ENCODE measurements at places on chromosomes 13 and 19. TPM values are rescaled to one million over a fixed set of nuclear protein-coding genes. Genes with fewer than 3 reads are reported as not detected.
A peak's percentile ranks its signal among the peaks of the same experiment; 100 is the strongest.

DNA sequence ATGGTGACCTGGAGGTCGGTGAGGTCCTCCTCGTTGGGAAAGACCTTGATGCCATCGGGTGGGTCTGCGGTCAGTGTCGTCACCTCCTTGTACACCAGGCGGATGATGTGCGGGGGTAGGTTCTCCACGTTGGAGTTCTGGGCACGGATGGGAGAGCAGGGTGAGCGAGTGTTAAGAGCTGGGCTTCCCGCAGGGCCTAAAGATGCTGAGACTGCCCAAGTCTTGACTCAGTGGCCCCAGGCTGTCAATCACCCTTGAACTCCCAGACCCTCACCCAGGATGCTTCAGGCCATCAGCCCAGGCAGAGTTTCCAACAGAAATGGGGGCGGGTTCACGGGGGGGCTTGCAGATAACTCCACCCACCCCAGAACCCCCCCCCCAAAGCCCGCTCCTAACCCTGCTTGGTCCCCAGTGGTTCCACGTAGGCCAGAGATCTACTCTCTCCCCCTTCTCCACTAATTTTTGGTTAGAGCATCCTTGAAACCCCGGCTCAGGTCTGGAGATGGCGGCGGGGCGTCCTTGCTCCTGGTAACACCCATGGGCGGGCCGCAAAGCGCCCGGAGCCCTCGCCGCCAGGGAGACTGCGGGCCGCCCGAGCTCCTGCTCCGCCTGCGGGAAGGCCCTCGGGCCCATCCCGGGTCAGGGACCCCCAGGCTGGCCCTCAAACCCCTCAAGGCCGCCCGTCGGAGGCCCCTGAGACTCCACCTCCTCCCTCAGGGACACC is 600 bp downstream of the UBE2S start:
- H3K27me3 ChIP-seq, result no peaks in the 10 kb centered on the region
- peak overlapping the region; percentile 98 for H3K27ac ChIP-seq
- H3K4me1 ChIP-seq, result peaks cover 11% of the 10 kb centered on the region
- peak overlapping the region; percentile 76 for H3K4me3 ChIP-seq
- peaks cover 36% of the 10 kb centered on the region for H3K36me3 ChIP-seq

DNA sequence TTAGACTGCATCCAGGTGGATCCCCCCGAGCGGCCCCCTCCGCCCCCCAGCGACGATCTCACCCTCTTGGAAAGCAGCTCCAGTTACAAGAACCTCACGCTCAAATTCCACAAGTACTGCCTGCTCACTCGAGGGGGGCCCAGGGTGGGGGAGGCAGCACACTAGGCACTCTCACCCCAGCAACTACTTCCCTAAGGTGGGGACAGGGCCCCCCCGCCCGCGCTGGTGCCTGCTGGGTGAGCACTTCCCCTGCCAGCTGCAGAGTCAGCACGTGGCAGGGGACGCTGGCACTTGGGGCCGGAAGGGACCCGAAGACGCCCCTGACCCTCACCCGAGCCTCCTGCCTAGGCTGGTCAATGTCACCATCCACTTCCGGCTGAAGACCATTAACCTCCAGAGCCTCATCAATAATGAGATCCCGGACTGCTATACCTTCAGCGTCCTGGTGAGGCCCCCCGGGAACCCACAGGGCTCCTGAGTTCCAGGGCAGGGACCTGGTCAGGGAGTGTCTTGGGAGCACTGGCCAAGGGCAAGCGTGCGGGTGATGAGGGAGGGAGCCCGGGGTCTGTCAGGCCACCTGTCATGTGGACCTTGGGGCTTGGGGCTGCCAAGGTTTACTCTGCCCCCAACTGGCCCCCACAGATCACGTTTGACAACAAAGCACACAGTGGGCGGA is 5.2 kb downstream of the MCOLN1 start:
- no peak overlapping the region for H3K4me3 ChIP-seq
- H3K27me3 ChIP-seq, result no peaks in the 10 kb centered on the region

DNA sequence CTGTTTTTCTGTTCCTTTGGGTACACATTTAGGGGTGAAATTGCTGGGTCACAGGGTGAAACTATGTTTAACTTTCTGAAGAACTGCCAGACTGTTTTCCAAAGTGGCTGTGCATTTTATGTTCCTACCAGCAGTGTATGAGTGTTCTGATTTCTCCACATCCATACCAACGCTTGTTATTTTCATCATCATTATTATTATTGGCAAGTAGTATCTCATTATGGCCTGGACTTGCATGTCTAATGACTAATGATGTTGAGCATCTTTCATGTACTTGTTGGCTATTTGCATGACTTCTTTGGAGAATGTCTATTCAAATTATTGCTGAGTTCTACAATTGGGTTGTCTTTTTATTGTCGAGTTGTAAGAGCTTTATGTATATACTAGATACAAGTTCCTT is 321.8 kb upstream of the HTR2A start:
- DNase-seq, result no peak
- no peaks in the 10 kb centered on the region for H3K36me3 ChIP-seq
- no peak overlapping the region for H3K4me3 ChIP-seq
- no peaks in the 10 kb centered on the region for H3K27me3 ChIP-seq

DNA sequence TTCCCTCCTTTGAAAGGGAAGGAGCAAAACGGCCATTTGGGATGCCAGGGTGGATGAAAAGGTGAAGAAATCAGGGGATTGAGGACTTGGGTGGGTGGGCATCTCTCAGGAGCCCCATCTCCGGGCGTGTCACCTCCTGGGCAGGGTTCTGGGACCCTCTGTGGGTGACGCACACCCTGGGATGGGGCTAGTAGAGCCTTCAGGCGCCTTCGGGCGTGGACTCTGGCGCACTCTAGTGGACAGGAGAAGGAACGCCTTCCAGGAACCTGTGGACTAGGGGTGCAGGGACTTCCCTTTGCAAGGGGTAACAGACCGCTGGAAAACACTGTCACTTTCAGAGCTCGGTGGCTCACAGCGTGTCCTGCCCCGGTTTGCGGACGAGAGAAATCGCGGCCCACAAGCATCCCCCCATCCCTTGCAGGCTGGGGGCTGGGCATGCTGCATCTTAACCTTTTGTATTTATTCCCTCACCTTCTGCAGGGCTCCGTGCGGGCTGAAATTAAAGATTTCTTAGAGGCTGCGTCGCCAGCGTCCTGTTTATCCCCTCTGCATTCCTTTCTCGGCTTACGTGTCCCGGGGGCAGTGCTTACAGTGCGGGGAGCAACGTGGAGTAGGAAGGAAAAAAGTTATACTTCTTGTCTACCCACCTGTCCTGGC is 15.2 kb upstream of the S1PR4 start:
- no peak overlapping the region for H3K4me3 ChIP-seq
- H3K4me1 ChIP-seq, result no peaks in the 10 kb centered on the region
- H3K27ac ChIP-seq, result no peak overlapping the region
- DNase-seq, result no peak
- no peaks in the 10 kb centered on the region for H3K27me3 ChIP-seq
- no peaks in the 10 kb centered on the region for H3K36me3 ChIP-seq

DNA sequence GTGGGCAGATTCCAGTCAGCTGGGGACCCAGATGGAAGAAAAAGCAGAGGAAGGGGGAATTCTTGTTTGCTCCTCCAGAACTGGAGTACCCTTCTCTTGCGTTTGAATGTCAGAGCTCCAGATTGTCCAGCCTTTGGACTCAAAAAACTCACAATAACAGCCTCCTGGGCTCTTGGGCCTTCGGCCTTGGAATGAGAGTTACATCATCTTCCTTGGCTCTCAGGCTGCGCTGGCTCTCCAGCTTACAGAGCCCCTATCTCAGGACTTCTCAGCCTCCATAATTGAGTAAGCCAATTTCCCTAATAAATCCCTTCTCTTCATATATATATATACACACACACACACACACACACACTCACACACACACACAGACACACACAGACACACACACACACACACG is 1215.7 kb upstream of the SLC10A2 start:
- H3K4me3 ChIP-seq, result no peak overlapping the region
- no peak overlapping the region for H3K27ac ChIP-seq
- H3K4me1 ChIP-seq, result no peaks in the 10 kb centered on the region
- no peaks in the 10 kb centered on the region for H3K36me3 ChIP-seq
- no peaks in the 10 kb centered on the region for H3K27me3 ChIP-seq

GRCh38 chr13:21075011-21075378 is 13.6 kb upstream of the LATS2 start:
- peak overlapping the region; percentile 82 for H3K27ac ChIP-seq
- H3K36me3 ChIP-seq, result no peaks in the 10 kb centered on the region
- no peak for DNase-seq
- peaks cover 51% of the 10 kb centered on the region for H3K4me1 ChIP-seq

DNA sequence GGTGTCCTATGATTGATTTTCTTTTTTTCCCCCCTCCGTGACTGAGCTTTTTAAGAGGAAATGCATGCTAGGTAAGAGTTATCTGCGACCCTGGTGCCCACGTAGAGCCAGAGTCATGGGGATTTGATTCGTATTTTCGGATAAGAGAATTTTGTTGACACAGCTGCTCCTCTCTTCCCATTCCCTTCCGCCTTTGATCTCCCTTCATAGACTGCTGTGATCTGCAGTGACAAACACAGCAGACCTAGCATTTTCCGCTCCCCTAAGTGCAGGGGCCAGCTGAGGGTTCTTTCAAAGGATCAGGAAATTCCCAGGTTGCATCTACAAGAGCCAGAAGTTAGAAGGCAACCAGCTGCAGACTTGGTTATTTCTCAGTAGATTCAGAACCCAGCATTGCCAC is 70.5 kb downstream of the ZNF568 start:
- no peak for DNase-seq
- H3K36me3 ChIP-seq, result no peaks in the 10 kb centered on the region
- no peaks in the 10 kb centered on the region for H3K27me3 ChIP-seq
- no peak overlapping the region for H3K27ac ChIP-seq

DNA sequence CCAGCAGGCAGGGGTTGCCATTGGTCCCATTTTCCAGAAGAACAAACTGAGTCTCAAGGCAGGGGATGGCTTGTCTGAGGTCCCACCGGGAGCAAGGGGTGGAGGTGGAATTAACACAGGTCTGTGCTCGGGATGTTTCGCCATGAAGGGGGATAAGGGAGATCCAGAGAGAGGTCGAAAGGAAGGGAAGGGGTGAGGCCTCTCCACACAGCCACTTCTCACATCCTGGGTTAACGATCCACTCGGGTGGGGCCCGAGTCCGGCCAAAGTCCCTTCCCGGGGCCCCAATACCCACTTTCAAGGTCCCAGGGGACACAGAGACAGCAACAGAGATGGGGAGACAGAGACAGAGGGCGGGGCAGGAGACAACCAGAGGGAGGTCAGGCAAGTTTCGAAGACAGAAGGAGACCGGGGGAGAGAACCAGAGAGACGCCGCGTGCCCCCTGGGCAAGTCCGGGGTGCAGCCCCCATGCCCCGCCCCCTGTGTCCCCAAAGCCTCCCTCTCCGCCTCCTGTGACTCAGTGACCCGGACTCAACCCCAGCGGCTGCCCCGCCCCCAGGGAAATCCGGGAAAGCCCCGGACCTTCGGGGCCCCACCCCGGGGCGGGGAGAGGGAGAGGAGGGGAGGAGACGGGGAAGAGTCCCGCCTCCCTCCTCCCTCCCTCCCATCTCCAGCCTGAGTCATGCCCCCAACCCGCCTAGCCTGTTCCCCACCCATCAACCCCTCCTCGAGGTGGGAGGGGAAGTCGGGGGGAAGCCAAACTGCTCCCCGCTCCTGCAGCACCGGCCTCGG is 1.4 kb upstream of the BCL3 start:
- H3K4me3 ChIP-seq, result peak overlapping the region; percentile 39
- H3K27me3 ChIP-seq, result no peaks in the 10 kb centered on the region
- DNase-seq, result peak; percentile 84
- H3K27ac ChIP-seq, result peak overlapping the region; percentile 72
- H3K4me1 ChIP-seq, result peaks cover 91% of the 10 kb centered on the region

DNA sequence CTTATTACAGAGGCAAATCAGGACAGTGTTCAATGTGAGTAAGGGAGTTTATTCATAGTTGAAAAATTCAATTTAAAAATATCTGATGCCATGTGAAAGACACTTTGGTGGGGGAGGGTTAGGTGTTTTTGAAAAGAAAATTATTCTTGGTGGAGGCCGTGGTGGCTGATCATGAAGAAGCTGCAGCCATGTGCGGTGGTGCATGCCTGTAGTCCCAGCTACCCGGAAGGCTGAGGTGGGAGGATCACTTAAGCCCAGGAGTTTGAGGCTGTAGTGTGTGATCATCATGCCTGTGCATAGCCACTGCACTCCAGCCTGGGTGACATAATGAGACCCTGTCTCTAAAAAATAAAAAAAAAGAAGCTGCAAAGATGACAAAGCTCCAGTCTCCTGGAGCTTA is 28.6 kb downstream of the WDFY2 start:
- H3K4me1 ChIP-seq, result no peaks in the 10 kb centered on the region
- no peaks in the 10 kb centered on the region for H3K27me3 ChIP-seq
- H3K36me3 ChIP-seq, result no peaks in the 10 kb centered on the region
- DNase-seq, result no peak
- H3K27ac ChIP-seq, result no peak overlapping the region
- H3K4me3 ChIP-seq, result no peak overlapping the region

- H3K27me3 ChIP-seq, result no peaks in the 10 kb centered on the region
- no peaks in the 10 kb centered on the region for H3K4me1 ChIP-seq
- no peak for DNase-seq
Measured at GRCh38 chr13:53873558-53873957, 844.9 kb downstream of the OLFM4 start.

DNA sequence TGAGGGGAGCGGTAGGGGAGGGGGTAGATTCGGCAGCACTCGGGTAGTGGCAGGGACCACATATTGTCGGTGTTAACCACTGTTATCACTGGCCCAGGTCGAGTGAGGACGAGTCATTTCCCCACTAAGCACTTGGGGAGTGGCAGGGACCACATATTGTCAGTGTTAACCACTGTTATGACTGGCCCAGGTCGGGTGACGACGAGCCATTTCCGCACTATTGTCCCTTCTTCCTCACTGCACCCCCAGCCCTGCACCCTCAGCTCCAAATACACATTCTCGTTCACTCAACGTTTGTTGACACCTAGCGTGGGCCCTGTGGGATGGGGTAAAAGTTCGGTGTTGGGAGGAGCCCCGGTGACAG is 467 bp upstream of the CLN5 start:
- H3K27me3 ChIP-seq, result no peaks in the 10 kb centered on the region
- no peaks in the 10 kb centered on the region for H3K36me3 ChIP-seq
- H3K4me3 ChIP-seq, result peak overlapping the region; percentile 76
- no peak for DNase-seq

GRCh38 chr13:113781571-113781970 is 22.5 kb downstream of the TMEM255B start:
- H3K27me3 ChIP-seq, result no peaks in the 10 kb centered on the region
- no peak overlapping the region for H3K27ac ChIP-seq
- H3K4me1 ChIP-seq, result no peaks in the 10 kb centered on the region

DNA sequence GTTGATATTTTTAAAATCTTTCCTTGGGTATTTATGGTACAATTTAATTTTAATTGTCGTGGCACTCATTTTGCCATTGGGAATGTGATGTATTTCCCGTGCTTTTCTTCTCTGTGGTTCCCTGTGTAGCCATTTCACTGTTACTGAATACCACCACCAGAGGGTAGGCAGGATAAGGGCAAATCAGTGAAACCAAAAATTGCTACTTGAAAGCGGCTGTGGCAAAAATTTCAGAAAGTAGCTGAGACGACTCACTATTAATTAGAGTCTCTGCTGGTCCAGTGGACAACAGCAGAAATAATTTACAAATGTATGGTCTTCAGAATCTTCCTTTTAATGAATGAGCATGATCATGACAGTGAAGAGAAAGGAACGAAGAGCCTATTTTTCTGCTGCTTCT is 34.4 kb upstream of the MIR17HG start:
- H3K27me3 ChIP-seq, result no peaks in the 10 kb centered on the region
- H3K36me3 ChIP-seq, result no peaks in the 10 kb centered on the region
- no peak overlapping the region for H3K27ac ChIP-seq
- DNase-seq, result peak; percentile 22

- H3K27me3 ChIP-seq, result no peaks in the 10 kb centered on the region
- no peak overlapping the region for H3K27ac ChIP-seq
- no peak for DNase-seq
- H3K4me3 ChIP-seq, result no peak overlapping the region
- H3K36me3 ChIP-seq, result no peaks in the 10 kb centered on the region
Measured at GRCh38 chr19:29001597-29002245, 211.2 kb downstream of the UQCRFS1 start.

The CGB7 gene
- not detected for total RNA-seq

The ELSPBP1 gene
- not detected for total RNA-seq

The URAD gene
- total RNA-seq, result not detected

The KLC3 gene
- not detected for total RNA-seq

The SCN1B gene
- total RNA-seq, result 12.9 TPM

The MISP gene
- total RNA-seq, result not detected

Measured in tibial nerve (tissue), 4 donors.